ENCODE measurements at places on chromosomes 5 and 9.

DNA sequence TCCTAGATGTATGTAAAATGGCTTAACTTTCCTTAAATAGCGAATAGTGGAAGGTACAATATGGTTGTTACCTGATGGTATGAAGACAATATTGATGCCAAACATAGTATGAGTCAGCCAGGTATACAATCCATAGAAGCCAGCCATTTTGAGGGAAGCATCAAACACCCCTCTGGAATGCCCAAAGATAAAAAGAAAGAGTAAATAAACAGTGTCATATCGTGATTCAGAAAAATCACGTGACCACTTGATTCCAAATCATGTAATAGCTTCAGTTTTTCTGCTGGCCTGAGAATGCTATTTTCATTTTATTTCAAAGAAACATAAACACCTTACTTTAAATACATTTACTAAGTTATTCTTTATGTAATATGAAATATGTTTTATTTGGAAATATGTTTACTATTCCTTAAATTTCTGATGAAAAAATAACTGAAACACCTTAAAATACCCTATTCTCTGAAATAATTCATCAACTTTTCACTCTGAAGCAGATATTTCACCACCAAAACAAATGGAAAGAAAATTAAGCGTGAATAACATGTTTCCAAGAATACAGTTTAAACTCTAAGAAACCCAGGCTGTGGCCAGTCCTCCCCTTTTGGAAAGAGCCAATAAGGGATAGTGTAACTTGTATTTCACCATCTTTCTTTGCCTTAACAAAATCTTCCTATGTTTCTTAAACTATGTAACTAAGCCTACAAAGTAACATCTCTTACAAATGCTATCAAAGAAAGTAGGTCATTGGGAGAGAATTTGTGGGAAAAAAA lies 24.8 kb upstream of the CTNNAL1 start:
- no peak for ATAC-seq

DNA sequence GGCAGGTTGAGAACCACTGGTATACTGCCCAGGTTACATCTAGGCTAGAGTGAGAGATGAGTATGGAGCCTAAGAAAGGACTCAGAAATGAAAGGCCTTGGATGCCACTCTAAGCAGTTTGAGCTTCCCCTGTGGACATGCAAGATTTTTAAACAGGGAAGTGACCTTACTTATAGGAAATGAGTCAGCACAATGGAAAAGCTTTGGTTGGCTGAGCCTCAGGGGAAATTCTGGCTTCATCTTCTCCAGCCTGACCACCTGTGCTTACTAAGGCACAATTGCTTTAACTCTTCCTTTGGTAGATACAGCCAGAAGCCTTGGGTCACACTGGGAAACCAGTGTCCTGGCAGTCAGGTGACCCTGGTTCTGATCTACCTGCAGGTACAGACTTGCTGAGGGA lies 380.2 kb upstream of the ZNF462 start:
- peak; percentile 43 for ATAC-seq

DNA sequence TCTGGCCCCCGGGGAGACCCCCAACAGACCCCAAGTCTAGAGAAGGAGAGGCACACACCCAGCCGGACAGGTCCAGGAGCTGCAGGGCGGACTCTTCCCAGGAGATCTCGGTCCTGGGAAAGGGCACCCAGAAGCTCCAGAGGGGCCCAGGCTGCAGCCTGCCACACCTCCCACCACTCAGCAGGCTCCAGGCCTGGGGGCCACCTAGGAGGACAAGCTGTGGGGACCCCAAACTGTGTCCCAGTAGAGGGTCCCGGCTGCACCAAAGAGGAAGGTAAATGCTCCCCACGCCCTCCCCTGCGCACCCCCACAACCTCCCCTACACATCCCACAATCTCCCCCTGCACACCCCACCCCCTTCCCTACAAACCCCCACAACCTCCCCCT lies 48.5 kb downstream of the PLEKHG4B start:
- no peak for ATAC-seq

DNA sequence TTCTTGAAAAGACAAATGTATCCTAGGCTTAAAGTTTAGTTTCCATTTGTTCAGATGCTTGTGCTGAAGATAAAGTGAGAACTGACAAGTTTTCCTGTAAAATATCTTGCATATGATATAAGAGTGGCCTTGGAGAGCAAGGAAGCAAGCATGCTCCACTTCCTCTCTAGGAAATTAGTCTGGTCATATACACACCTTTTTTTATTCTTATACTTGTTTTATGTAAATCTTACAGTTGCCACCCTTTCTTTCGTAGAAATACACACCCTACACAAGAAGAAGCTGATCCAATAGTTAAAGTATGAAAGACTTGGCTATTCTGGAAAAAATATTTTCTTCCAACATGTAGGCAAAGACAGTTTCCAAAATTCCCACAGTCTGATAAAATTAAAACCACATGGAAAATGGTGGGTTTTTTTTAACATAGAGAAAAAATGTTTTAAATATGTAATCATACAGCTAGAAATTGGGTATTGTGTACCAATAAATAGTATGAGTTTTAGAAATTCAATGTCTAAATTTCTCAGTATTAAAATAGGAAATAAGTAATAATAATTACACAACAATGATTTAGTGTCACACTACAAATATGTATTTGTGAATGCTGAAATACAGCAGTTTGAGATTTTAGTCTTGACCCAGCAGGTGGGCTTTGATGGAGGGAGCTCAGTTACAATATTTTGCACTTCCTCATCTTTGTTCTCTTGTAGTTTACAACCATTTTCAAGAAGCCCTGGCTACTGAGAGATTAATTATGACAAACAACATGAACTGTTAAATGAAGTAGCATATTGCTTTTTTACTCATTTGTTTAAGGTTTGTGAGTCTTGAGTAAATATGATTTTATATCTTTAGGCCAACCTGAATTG lies 185.7 kb upstream of the GNA14 start:
- no peak for ATAC-seq

DNA sequence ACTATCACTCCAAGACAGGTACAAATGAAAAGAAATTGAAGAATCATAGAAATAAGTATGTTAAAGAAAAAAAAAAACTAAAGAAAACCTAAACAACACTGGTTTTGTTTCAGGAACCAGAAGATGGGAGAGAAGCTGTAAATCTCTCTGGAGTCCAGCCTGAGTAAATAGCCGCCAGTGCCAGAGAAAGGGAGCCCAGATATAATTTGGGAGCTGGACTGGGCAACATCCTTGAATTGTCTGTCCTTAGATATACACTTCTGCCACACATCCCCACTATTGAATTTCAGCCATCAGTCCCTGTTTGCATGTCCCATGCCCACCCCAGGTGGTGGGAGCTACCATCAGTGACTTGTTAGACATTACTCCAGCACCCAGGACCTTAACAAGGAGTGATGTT lies 979.6 kb downstream of the DTWD2 start:
- no peak for ATAC-seq

DNA sequence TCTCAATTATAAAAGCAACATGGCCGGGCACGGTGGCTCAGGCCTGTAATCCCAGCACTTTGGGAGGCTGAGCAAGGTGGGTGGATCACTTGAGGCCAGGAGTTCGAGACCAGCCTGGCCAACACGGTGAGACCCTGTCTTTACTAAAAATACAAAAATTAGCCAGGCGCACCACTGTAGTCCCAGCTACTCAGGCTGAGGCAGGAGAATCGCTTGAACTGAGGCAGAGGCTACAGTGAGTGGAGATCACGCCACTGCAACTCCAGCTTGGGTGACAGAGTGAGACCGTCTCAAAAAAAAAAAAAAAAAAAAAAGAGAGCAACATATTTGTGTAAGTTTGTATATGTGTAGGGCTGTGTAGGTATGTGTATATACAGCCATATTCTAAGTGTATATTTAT lies 7.5 kb downstream of the RPS6 start:
- ATAC-seq, result peak; percentile 11
